ENCODE measurements at places on chromosomes 7 and 10. TPM values are rescaled to one million over a fixed set of nuclear protein-coding genes. Genes with fewer than 3 reads are reported as not detected.

- DNase-seq: no peak
These were observed 77.5 kb downstream of the AFAP1L2 start for GRCh38 chr10:114326795-114327194.

DNA sequence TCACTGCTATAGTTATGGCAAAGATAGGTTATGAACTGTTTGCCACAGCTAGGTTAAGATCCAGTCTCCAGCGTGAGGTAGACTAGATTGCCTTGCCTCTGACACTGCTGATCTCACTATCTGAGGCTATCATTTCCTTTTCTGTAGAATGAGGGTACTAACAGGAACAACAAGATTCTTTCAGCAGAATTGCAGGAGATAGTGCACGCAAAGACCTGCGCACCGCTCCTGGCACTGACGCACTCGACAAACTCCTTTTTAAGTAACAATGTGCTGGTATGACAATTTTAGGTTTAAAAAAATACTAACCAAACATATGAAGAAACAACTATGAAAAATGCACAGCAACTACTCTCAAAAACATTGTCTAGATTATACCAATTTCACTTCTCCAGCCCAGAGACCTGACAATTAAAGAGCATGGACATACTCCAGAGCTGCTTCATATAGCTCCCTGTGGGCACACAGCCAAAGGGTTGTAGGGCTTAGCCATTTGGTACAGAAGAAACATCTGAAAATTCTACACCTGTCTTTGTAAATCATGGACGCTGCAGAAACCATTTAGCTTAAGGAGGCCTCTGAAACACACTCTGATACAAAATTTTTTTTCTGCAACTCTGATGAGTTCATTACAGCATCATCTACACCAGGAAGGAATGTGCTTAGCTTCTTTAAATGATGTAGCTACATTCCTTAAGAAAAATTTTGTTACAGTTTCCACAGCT, 7.8 kb downstream of the ADAM12 start:
- no peak for DNase-seq

The STEAP4 gene
- 0.15 TPM for total RNA-seq

DNA sequence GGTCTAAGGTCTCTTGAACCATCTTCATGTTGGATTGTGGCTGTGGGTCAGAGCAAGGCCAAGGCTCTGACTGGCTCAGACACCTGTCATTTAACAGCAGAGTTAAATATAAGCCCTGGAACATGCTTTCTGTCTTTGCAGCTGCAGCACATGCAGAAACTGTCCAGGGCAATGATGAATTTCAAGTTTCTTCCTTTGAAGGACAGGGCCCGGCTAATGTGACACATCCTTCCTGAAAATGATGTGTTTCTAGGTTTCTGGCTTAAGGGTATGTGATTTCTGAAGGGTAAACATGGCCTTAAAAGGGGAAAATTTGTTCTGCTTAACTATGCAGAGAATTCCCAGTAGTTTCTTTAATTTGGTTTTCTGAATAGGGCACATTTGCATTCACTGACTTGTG, 34.0 kb upstream of the SLC35B4 start:
- DNase-seq: no peak

The SVOPL gene
- total RNA-seq: not detected

- DNase-seq: no peak
These were observed 26.2 kb downstream of the KAZALD1 start for GRCh38 chr10:101087965-101088364.

DNA sequence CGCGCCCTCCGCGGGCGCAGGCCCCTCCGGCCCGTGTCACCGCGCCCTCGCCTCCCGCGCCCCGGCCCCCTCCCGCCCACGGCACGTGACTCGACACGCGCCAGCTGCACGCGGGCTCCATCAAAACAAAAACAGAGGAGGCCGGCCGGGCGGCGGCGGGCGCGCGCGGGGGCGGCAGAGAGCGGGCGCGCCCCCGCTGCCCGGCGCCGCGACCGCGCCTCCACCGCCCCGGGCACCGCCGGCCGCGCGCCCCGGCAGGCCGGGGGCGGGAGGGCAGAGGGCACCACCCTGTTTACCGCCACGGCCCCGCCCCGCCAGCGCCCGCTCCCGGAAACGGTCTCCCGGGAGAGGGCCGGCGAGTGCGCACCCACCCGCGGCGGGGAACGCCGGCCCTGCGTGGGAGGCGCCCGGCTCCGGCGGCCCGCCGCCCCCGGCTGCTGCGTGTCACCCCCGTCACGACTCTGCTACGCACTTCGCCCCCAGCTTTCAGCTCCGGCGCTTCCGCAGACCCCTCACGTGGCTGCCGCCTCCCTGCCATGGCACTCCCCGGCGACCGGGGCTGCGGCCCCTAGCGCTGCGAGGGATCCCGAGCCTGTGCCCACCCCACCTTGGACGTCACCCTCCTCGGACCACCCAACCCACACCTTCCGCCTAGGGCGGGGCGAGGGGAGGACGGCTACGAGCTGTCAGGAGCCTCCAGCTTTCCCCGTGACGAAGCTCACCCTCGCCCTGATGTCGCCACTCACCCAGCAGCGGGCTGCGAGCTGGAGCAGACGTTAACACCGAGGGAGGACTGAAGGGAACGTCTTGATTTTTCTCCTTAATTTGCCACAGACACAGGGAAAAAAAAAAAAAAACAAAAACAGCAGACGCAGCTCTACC, 221.6 kb upstream of the MKLN1 start:
- DNase-seq: no peak

- DNase-seq: no peak
These were observed 75.4 kb downstream of the FAM171A1 start for GRCh38 chr10:15295537-15296325.

Measured in HCT116 (cell line).